Lung microvascular endothelial cell (primary cell): ENCODE measurements at places on chromosomes 16 and 17.

DNA sequence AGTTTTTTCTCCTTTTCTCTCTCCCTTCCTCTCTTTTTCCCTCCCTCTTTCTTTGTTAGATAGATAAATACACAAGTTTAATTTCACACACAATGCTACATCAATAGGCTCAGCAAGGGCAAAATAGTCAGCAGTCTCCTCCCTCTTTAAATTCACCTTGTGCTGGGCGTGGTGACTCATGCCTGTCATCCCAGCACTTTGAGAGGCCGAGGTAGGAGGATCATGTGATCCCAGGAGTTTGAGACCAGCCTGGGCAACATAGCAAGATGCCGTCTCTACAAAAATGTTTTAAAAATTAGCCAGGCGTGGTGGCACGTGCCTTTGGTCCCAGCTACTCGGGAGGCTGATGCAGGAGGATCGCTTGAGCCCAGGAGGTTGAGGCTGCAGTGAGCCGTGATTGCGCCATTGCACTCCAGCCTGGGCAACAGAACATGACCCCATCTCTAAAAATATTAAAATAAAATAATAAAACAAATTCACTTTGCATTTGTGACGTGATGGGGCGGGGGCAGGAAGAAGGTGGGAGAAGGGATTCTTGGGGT lies 27.4 kb downstream of the IL21R start:
- DNase-seq, result no peak

- no peak for DNase-seq
These were observed 73.6 kb upstream of the HAS3 start for GRCh38 chr16:69031877-69032301.

- no peak for DNase-seq
These were observed 2.0 kb downstream of the RGS11 start for GRCh38 chr16:273547-274421.

DNA sequence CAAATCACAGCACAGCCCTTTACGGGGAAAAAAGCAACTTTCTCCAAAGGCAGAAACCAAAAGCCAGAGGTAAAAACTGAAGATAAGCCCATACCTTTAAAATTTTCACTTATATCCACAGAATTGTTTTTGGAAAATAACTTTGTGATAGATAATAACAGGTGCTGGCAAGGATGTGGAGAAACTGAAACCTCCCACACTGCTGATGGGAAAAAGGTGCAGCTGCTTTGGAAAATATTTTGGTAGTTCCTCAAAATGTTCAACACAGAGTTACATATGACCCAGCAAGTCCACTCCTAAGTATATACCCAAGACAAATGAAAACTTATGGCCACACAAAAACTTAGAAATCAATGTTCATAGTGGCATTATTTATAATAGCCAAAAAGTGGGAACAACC lies 12.2 kb downstream of the EFTUD2 start:
- no peak for DNase-seq

DNA sequence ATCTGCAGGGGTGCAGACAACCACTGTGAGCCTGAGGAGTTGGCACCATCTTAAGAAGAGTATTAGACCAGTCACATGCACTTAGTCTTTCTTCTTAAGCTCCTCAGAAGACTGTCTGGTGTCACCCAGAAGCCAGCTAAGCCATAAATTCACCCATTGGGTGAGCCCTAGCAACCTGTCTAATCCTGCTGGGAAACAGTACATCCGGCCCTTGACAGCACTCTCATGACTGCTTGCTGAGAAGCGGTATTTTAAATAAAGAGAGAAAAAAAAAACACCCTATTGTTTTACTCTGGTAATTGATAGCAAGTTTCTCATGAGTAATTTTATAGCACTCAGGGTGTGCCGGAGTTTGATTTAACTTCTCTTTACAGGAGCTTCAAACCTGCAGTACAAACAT lies 134.7 kb downstream of the SOX9 start:
- no peak for DNase-seq

- no peak for DNase-seq
These were observed 11.6 kb upstream of the NTN1 start for GRCh38 chr17:9009737-9010136.

DNA sequence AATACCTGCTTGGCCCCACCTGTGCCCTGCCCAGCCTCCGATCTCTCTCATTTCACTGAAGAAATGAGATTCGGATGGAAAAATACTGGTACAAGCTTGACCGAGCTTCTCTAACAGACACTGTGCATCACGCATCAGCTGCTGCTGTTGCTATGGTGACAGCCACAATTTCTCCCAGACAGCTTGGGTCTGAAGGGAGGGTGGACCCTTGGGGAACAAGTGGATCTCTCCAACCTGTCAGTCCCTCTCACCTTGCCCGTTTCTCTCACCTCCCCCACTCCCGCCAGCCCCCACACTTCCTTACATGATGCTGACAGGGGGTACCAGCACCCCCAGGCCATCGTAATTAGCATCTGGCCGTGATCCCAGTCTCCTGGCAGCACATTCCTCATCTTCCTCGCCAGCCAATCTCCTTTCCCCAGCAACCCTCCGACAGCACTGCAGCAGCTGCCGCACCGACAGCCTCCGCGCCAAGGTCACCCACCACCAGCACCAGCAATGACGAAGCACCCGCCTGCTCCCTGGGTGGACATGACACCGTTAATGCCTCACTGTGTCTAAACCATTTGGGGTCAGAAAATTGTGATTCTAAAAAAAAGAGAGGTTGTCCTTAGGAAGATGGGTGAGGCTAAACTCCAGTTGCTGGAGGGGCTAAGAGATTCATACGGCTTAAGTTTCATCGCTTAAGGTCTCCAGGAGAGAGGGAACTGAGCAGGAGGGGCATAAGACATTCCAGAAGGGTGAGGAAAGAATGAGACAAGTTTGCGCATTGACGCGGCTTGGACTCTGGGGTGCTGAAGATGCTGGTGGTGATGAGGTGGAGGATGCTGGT lies 58.6 kb upstream of the TNRC6A start:
- DNase-seq, result peak; percentile 42

- no peak for DNase-seq
These were observed 51.8 kb downstream of the PIMREG start for GRCh38 chr17:6496116-6496481.

DNA sequence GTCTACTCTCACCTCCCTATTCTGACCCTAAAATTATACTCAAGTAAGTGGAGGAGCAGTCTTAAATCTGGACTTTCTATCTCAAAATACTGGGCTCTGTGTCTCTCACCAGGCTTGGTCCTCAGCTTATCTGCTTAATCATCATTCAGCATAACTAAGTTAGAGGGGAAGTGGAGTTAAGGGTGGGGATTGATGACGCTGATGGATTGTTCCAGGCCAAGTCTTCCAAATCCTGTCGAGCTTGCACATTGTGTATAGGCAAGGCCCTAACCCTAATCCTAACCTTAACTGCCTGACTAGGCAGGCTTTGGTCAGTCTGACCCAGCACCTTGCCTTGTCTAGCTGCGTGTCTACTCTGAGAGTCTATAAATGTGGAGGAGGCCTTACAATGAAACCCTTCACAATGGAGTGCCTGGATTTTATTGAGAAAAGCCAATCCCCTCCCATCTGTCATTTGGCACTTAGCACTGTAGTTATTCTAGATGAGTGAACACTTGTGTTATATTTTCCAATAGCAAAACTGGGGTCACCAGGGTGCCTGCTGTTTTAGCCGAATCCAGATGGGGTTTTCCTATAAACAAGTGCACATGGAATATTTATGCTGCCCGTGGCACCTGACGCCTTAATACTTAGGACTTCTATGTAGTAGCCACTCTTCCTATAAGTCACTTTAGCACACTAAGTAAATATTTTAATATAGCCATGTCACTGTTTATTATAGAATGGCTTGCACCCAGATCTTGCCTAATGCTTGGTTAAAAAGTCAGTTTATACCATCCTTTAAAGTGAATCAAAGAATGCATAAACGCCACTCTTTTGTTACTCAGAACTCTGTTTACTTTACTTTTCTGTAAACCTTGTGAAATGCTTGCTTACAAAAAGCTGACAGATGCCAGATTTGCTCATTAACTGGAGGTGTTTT lies 193.2 kb upstream of the MYOCD start:
- no peak for DNase-seq

GRCh38 chr17:9239246-9239792 lies 218.0 kb downstream of the NTN1 start:
- DNase-seq, result no peak

DNA sequence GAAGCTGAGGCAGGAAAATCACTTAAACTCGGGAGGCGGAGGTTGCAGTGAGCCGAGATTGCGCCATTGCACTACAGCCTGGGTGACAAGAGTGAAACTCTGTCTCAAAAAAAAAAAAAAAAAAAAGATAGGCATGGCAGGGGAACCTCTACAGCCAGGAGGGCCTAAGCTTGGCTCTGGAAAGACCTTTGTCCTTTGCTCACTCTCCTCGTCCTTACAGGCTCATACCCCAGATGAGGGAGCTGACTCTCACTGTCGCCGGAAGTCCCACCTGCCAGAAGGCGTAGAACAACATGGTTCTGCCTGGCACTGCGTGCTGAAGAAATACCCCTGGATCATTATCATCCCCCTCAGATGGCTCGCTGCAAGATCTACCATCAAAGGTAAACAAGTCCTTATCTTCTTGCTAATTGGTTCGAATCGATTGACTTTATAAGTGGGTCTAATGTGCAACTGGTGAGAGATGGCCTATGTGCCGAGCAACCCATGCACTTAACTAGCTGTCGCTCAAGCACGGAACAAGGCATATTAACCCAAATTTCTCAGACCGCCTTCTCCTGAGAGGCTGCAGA lies 29.7 kb downstream of the RTN4RL1 start:
- DNase-seq, result no peak

DNA sequence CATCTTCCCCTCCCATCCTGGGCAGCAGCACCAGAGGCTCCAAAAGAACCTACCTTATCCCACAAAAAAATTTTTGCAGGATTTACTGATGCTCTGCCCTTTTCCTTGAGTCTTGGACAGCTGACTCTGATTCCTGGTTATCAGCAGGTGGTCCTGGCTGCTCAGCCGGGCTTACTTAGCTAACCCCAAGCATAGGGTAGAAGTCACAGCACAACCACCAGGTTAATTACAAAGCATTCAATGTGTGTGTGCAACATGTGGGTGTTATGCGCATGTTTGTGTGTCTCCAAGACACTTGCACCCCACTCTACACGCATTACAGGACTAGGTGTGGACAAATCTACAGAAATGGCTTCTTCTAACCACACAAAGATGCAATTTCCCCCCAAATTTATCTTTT lies 36.3 kb downstream of the PECAM1 start:
- no peak for DNase-seq

GRCh38 chr17:27755706-27756466 lies 44.4 kb downstream of the NOS2 start:
- no peak for DNase-seq

DNA sequence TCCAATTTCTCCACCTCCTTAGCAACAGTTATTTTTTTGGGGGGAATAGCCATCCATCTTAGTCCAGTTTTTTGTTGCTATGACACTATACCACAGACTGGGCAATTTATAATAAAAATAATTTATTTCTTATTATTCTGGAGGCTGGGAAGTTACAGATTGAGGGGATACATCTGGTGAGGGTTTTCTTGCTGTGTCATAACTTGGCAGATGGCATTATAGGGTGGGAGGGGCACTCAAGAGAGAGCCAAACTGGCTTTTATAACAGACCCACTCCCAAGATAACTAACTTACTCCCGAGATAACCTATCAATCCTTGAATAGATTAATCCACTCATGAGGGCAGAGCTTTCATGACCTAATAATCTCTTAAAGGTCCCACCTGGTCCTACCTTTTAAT lies 84.2 kb downstream of the ABCA8 start:
- DNase-seq, result no peak

GRCh38 chr17:81261582-81262336 lies 22.6 kb downstream of the NDUFAF8 start:
- no peak for DNase-seq

- DNase-seq, result peak; percentile 80
These were observed 40.8 kb upstream of the CMIP start for GRCh38 chr16:81403601-81404391.

DNA sequence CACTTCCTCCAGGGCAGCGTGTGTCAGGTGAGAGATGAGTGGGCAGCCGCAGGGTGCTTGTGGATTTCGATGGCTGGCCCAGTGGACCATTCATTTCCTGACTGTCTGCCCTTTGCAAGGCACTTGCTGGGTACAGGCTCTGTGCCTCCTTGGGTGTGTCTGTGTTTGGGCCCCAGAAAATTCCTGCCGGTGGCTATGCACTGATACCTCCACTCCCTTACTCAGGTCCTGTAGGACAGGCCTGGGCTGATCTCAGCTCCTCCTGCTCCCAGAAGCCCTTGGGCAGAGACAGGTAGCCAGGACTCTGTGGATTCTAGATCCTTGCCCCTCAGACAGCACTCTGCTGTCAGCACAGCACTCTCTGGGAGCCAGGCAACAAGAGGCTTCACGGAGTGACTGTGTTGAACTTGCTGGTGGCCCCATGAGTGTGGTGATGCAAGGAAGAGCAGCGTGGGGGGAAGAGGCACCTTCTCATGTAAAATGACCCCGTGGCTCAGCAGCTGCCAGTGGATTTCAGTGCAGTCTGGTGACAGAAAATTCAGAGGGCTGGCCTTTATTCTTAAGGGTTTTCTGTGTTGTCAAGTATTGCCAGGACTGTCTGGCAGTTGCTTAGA lies 29.0 kb downstream of the PGS1 start:
- no peak for DNase-seq

- no peak for DNase-seq
These were observed 13.0 kb downstream of the SKAP1 start for GRCh38 chr17:48416971-48417370.

- peak; percentile 26 for DNase-seq
These were observed 25.5 kb downstream of the COPZ2 start for GRCh38 chr17:48012151-48012520.

- DNase-seq, result no peak
These were observed 1.1 kb downstream of the ZNF423 start for GRCh38 chr16:49854796-49855203.

DNA sequence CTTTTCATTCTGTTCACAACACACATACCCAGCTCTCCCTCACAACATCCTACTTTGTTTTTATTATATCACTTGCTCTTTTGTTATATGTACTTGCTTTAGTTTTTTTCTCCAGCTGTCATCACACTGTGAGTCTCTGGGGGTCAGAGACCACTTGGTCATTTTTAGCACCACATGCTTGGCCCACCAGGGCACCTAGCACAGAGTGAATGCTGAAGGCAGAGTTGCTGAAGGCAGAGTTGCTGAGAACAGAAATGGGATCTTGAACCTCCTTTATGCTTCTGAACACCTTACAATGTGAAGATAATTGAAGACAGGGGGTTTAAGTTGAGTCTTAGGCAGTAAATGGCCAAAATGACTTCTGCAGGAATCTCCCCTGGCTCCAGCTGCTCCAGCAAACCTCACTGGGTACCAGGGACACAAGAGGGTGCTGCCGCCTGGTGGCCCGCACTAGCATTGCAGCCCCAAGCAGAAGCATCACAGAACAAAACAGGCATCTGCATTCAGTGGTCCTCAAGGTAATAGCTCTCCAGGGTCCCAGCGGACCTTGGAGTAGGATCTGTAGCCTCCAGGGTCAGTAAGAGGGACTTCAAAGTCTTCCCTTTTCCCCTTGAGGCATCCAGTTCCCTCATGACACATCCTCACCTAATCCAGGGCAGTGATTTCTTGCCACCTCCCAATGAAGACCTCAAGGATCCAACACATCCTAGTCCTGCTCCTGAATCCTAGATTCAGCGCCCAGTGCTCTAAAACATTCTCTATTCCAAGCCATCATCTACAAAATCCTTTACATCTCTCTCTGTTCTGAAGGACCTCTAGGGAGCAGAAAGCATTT lies 1972.6 kb downstream of the TP53TG3F start:
- no peak for DNase-seq
